Activated CD4-positive, alpha-beta T cell treated with anti-CD3 and anti-CD28 coated beads, Interleukin-2, amount 10 ng/mL, durations not matched to agents 24 days and 14 days (primary cell): ENCODE measurements at places on chromosomes 11 and 22.

- DNase-seq: no peak
Observed at GRCh38 chr22:43126501-43127165, 16.1 kb downstream of the BIK start.

DNA sequence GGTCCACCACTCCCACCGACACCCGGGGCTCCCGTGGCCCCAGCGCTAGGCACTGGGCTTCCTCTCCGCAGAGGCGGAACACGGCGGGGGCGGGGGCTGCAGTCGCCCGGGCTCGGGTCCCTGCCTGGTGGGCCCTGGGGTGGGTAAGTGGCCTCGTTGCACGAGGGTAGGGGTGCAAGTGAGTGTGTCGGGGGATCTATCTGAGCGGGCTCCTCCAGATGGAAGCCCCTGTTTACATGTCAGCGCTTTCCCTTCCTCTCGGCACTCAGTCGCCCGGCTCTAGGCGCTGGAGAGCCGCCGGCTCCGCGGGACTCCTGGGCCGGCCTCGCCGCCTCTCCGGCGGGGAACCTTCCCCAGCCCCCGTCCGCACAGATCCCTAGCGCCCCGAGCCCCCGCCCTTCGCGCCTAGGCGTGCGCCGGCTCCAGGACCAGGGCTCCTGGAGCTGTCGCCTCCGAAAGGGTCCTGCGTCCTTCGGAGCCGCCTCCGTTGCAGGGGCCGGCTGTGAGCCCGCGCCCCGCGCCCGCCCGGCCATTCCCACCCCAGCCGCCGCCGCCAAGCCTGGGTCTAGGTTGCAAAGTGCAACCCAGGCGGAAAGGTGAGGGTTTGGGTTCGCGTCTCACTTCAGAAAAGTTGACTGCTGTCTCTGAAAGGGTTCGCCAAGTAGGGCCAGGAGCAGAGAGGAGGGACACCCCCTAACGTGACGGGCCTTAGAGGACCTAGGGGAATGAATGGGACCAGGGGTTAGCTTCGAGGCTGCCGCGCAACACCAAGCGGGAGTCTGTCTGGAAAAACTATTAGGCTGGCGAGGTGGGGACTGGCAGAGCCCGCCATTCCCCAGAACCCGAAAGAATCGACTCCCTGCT, 978 bp downstream of the FLI1 start:
- peak; percentile 82 for DNase-seq

DNA sequence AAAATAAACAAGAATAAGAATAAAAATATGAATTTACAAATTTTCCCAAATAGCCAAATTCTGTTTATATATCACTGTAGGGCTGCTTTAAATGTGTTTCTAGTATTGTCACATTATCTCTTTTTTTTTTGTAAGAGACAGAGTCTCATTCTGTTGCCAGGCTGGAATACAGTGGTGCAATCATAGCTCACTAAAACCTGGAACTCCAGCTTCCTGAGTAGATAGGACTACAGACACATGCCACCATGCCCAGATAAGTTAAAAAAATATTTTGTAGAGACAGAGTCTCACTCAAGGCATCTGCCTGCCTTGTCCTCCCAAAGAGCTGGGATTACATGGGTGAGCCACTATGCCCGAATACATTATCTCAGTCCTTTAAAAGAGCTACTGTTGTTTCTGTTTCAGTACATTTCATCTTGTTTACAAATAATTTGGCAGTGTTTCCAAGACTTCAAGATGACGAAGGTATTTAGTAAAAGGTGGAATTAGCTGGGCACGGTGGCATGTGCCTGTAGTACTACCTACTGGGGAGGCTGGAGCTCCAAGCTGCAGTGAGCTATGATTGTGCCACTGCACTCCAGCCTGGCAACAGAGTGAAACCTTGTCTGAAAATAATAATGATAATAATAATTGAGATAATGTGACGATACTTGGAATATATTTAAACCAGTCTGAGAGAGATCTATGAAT, 6.0 kb downstream of the FOLH1 start:
- DNase-seq: no peak

DNA sequence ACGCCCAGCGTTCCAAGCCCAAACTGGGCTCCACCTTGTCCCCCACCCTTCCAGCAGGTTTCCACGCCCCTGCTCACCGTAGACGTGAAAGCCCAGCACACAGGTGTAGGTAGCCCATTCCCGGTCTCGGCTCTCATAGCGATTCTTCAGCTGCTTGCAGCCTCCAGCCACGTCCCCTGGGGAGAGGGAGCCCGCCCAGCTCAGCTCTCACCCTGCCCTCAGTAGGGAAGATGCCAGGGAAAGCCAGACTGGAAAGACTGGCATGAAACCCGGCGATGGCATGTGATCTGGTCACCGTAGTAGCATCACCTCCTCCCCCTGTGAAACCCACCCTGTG, 1.4 kb upstream of the MTA2 start:
- DNase-seq: no peak
